ENCODE measurements at places on chromosomes 12 and 14.

GRCh38 chr12:13099844-13100604 is 3.4 kb downstream of the GSG1 start:
- no peak for DNase-seq

- peak; percentile 97 for DNase-seq
These were observed at the start of gene BORCS5 for GRCh38 chr12:12356896-12357718. Gene BORCS5, plus strand, starts transcription at chr12:12357078. Its CDS starts 374 bp downstream, at chr12:12357452.

DNA sequence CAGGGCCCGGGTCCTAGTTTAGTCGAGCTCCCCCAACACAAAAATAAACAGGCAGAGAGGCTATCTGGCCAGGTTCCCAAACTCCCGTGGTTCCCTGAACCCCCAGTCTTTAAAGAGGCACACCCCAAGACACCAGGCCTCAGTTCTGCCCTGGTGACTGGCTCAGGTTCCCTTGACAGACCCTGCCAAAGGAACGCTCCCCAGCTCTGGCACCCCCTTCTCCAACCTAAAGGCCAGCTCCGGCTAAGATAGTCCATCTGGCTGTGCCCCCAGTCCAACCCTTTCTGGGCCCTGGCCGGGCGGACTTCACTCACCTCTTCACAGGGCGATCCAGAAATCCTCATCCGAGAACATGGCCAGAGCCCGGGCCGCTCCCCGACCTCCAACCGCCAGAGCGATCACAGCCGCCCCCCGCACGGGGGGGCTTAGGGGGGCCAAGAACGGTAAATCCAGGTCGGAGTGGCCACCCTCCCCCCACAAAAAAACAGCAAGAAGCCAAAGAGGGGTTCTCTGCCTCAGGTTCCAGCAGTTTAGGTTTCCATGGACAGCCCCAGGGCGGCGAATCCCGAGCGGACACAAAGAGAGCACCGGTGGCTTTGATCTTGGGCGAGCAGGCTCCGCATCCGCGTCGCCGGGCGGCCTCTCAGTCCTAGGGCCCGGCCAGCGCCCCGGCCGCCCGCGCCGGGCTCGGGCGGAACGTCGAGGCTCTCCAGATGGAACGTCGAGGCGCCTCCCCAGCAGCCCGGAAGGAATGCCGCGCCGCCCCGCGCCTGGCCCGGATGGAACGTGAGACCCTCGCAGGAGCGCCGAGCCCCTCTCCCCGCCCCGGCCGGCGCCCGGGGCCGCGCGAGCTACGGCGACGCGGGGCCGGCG is 1.1 kb downstream of the KMT2D start:
- no peak for DNase-seq

DNA sequence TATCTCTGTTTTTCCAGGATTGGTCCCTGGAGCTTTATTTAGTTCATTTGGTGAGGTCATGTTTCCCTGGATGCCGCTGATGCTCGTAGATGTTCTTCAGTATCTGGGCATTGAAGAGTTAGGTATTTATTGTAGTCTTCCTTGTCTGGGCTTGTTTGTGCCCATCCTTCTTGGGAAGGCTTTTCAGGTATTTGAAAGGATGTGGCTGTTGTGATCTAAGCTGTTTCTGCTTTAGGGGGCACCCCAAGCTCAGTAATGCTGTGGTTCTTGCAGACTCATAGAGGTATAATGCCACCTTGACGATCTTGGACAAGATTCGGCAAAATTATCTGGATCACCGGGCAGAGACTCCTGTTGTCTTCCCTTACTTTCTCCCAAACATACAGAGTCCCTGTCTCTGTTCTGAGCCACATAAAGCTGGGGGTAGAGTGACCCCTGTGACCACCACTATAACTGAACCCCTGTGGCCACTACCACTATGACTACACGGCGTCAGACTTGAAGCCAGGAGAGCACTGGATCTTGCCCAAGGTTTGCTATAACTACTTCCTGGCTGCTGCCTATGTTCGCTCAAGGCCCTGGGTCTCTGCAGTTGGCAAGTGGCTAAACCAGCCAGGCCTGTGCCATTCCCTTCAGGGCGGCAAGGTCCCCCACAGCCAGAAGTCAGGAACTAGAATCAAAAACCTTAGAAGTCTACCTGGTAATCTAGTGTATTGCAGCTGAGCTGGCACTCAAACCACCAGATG is 40.9 kb downstream of the FGD4 start:
- no peak for DNase-seq

- no peak for DNase-seq
These were observed 5.9 kb upstream of the APOLD1 start for GRCh38 chr12:12779529-12779928.

- DNase-seq: peak; percentile 82
These were observed 1.7 kb upstream of the SOCS2 start for GRCh38 chr12:93570552-93571364.

GRCh38 chr14:55589171-55589570 is 9.2 kb downstream of the KTN1 start:
- DNase-seq: no peak

GRCh38 chr12:131044136-131044535 is 90.4 kb downstream of the ADGRD1 start:
- DNase-seq: no peak

DNA sequence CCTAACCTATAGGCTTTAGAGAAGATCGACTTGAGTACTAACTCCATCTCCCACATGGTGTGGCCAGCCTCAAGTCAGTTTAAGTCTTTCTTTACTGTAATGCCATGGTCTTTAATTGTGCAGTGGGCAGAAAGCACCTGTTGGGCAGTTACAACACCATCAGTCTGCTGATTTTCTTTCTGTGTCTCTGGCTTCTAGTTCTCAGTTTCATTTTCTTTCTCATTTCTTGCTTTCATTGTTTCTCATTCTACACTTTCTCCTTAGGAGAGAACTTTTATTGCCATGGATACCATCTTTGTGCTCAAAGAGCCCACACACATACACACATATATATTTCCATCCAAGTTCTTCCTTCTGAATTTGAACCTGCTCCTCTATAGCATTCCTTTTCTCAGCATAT is 96.1 kb upstream of the SLC16A7 start:
- DNase-seq: no peak

DNA sequence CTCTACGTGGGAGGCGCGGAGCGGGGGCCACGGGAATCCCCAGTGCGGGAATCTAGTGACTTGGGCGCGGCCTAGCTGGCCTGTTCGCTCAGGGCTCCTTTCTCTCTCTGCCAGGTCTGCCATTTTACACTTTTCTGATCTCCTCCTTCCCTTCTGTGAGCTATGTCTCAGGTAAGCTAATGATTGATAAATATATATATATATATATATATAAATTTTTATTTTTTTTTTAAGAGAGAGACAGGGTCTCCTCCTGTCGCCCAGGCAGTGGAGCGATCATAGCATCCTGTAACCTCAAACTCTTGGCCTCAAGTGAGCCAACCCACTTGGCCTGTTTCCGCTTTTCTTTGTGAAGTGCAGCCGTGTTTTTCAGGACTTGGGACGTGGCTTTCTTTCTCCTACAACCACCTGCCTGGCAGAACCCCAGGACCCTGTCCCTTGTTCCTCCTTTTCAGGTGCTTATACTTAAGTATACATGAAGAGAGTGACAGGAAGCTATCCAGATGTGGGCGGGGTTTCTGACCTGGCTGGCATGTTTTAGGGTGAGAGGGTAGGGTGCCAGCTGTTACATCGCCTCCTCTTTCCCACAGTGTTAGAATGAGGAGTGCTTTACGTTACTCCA is 547 bp downstream of the ZNF140 start:
- DNase-seq: no peak

DNA sequence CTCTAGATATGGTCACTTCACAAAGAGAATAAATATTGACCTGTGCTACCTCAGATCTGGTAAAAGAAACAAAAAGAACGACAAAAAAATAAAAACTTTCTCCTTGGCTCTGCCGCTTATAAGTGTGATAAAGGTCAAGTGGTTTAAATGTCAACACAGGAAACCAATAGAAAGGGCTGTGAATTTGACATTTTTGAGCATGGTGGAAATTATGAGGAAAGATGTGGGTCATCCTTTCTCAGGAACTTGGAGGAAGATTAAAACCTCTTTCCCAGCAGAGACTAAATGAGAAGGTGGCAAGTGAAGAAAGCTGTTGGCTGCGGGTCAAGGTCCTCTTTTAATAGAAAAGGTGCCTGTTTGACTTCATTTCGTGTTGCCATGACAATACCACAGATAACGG is 28.2 kb downstream of the TESPA1 start:
- DNase-seq: no peak

GRCh38 chr14:100340423-100340813 is 17.3 kb downstream of the SLC25A47 start:
- DNase-seq: no peak

DNA sequence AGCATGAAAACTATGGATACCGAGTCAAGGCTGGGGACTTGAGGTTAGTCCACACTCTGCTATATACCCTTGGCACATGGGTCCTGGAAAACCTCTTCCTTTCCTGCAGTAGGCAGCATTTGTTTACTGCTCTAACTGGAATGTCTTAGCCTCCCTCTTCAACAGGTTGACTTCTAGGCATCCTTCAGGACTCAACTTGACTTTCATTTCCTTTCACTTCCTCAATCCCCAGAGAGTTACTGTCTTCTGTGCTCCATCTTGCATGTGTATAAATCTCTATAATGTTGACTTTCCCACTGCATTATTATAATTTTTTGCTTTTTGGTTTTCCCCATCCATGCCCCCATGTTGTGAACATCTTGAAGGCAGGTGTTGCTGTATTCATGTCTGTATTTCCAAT is 107.9 kb downstream of the VRK1 start:
- DNase-seq: no peak

DNA sequence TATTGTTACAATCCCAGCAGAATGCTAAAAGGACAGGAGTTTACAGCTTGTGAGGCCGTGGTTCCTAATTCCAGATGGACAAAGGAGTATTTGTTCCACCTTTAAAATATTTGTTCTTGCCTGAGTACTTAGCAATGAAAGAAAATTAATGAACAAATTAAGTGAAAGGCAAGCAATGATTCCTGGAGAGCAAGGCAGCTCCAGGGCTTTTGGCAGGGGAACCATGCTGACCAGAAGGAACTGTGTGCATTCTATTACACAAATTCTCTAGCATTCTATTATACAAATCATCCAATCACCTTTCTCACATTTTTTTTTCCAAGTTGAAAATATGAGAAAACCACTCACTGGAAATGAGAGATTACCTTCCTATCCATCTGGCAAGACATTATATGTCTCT is 1.8 kb upstream of the BMAL2 start:
- no peak for DNase-seq

DNA sequence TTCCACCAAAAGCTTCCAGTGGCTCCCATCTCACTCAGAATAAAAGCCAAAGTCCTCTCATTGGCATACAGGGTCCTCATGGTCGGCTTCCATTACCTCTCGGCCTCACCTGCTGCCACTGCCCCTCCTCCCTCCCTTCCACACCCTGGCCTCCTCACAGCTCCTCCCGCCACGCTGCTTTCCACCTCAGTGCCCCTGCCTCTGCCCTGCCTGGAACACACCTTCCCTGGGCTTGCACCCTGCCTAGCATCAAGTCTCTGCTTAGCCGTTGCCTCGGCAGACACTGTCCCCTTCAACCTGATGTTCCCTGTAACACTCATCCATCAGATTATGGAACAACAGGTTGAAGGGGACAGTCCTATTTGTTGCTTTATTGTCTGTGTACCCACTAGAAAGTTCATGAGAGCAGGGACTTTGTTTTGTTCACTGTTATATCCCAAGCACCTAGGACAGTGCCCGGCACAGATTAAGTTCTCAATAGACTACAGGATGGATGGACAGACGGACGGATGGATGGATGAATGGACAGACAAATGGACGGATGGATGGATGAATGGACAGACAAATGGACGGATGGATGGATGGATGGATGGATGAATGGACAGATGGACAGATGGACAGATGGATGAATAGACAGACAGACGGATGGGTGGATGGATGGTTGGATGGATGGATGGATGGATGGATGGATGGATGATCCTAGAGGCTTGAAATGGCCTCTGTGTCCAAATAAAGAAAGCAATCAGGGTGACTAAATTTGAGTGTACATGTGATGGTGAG is 14.9 kb downstream of the FIGNL2 start:
- no peak for DNase-seq

DNA sequence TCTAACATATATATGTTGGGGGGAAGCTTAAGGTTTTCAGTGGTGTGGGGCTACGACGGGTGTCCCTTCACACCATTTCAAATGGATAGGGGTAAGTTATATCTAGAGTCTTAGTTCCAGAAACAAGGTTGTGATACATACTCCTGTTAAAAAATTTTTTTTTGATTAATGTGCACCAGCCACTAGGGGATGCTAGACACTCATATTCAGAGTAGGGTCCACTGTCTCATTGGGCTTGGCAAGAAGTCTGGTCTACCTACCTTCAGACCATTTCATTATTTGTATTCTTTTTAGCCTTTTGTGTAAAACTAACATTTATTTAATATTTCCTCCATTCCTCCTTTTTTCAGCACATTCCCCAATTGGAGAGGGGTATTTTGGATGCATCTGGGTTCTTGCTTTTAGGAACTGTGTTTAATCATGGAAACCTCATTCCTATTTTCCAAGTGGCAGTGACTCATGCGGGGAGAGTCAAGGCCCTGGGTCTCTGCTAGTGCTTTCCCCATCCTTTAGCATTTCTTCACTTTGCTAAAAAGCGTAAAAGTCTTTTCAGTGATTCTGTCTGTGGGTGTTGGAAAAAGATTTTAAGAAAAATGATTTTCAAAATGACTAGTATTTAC is 33.4 kb downstream of the ANO4 start:
- no peak for DNase-seq

GRCh38 chr12:30187426-30187825 is 403.7 kb upstream of the TMTC1 start:
- DNase-seq: no peak

DNA sequence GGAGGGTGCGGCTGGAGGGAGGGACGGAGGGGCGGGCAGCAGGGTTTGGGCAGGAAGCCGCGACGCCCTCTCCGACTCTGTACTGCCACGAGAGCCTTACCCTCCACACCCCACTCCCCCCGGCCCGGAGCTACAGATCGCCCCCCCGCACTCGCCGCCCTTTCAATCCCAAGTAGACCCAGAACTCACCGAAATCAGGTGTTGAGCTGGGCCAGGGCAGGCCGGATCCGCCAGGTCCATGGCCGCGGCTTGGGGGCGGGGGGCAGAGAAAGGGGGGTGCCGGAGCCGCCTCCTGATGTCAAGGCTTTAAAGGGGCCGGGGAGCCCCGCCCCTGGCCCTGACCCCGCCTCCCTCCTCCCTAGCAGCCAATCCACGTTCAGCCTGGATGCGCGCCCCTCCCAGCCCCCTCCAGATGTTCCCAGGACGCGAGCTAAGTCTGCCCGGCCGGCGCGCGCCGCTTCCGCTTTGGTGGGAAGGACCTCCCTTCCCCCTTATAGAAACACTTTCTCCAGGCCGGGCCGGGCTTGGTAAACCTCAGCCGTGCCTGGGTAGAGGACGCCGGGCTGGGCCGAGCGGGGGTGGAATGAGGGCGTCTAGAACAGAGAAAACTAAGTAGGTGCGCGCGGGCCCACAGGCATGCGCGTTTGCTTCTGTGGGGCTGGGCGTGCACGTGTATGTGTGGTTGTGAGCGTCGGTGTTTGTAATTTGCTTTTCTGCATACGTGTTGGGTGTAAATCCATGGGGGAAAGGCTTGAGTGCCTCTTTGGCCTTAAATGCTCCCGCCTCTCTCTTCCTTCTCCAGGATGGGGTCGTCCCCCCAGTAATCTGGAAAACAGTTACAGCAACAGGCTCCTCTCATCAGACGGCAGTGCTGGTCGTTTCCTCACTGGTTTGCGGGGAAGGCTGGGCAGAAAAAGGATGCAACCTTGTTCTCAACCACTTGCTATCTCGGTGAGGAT is at the start of gene NCKAP5L:
TSS of gene NCKAP5L (minus strand) at position 281 of the 959 bp plus-strand sequence. CDS start 24,369 bp downstream, outside the sequence.
- peak; percentile 94 for DNase-seq

Data from stimulated activated CD4-positive, alpha-beta T cell treated with anti-CD3 and anti-CD28 coated beads, Interleukin-12 subunit alpha, Interleukin-12 subunit beta, amount 100 ng/mL, for 48 hours (primary cell).